ENCODE measurements at places on chromosomes 7 and 10.
A peak's percentile ranks its signal among the peaks of the same experiment; 100 is the strongest.

DNA sequence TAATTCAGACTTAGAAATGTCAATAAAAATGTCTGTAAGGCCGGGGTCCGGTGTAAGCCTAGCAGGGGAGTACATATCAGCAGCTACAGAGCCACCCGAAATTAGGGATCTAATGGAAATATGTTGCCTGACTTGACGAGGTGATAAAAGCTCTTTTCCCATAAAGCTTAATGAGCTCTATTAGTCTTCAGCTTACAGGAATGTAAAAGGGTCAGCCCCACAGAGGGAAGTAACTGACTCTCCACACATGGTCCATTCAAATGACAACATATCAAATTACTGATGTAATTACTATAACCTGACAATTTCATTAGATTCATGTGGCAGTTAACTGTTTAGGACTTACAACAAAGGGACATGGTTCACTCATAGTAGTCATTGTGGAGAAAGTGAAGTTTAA, 62.3 kb downstream of the ATE1 start:
- DNase-seq: no peak

GRCh38 chr10:11237571-11237970, 219.9 kb downstream of the CELF2 start:
- no peak for DNase-seq

DNA sequence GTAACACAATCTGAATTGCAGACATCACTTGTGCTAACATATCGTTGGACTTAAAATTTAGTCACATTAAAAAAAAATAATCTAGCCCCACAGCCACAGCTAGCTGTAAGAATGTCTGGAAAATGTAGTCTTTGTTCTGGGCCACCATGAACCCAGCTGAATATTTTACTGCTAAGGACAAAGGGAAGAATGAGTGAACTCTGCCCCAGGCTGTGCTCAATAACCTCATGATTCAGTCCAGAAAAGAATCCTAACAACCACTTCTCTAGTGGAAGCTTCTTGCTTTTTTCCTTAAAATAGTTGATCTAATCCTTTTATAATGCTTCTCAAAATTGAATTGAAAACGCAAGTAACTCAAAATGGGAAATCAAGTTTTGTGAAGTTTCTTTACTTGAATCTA, 25.6 kb upstream of the SOSTDC1 start:
- DNase-seq: no peak

DNA sequence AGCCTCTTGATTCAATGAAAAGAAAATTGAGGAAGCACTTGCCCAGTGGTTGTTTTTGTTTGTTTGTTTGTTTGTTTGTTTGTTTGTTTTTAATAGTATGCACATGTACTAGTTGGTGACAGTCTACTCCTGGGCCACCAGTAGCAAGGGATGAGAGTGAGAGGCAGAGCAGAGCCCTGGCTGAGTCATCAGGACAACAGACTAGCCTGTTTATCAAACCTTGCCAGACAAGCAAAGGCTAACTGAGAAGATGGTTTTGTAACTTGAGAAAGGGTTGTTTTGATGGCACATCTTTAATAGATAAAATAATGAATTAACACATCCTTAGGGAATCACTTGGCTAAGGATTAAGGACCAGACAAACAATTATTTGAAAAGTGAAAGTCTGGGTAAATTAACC, 78.1 kb downstream of the INHBA start:
- no peak for DNase-seq

GRCh38 chr7:64879800-64880199, 23.3 kb upstream of the ZNF273 start:
- no peak for DNase-seq

DNA sequence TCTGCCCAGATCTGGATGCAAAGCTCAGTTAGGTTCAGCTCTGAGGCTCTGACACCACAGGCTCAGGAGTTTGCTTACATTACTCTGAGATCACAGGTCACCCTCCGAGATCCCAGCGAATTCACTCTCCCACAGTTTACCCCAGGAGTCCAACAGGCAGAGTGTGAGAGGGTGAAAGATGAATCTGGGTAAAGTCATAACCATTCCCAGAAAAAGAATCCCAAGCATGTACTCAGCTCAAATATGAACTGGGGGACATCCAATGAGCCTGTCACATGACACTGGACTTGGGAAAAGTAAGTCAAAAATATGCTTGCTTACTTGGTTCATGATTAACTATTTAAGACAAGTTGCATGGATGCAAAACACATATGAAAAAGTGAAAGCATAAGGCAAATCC, 110.3 kb upstream of the ARID5B start:
- no peak for DNase-seq

DNA sequence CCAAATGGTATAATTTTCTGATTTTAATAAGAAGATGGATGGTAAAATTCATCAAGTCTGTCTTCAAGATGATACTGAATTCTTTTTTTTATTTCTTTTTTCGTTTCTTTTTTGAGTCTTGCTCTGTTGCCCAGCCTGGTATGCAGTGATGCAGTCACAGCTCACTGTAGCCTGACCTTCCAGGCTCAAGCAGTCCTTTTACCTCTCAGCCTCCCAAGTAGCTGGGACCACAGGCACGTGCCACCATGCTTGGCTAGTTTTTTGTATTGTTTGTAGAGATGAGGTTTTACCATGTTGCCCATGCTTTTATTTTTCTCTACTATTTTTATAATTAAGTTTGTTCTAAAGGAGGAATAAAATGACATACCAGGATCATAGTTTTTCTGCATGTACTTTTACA, 52.1 kb upstream of the HELLS start:
- DNase-seq: no peak

GRCh38 chr7:133365917-133366316, 113.0 kb downstream of the EXOC4 start:
- no peak for DNase-seq

DNA sequence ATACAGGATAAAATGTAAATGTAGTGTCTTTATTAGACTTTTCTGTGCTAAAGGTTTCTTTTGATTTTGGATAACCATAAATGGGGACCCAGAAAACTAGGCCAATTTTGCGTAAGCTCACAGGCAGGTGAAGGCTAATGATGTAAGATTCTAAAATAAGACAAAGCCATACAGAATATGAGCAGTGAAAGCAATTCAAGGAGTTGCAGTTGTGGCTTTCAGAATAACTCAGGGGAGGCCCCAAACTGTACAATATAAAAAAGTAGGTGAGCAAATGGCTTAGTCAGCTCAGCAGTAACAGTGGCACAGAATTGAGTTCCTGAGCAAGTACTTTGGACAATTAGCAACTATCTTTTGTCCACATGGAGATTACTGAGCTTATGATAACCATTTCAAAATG, 81.7 kb upstream of the NRP1 start:
- DNase-seq: no peak

- DNase-seq: peak; percentile 13
These were observed 159.3 kb downstream of the ELMO1 start for GRCh38 chr7:37289367-37289766.

DNA sequence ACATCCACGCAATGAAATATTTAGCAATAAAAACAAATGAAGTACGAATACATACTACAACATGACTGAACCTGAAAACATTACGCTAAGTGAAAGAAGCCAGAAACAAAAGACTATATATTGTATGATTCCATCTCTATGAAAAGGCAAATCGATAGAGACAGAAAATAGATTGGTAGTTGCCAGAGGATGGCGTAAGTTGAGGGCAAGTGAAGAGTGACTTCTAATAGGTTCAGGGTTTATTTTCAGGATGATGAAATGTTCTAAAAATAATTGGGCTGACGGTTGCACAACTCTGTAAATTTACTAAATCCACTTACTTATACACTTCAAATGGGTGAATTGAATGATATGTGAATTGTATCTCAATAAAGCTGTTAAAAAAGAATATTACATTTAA, 39.5 kb upstream of the TECTB start:
- DNase-seq: no peak

DNA sequence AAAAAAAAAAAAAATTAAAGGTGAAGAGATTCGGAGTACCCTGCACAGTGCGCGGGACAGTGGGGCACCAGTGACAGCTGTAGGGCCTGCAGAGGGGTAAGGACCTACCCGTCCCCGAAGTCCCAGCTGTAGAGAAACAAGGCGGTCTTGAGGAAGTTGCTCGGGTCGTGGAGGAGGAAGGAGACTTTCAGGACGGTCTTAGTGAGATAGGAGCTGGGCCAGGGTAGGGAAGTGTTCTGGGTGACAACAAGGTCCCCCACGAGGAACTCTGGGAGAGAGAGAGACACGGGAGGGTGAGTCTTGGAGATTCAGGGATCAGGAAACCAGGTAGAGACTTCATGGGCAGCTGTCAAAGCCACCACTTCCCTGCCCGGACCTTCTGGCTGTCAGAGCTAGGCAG, 9.7 kb downstream of the TMEM130 start:
- DNase-seq: no peak

- no peak for DNase-seq
These were observed 287.3 kb downstream of the RPS24 start for GRCh38 chr10:78321000-78321399.
